ENCODE measurements at places on chromosomes 3 and 15.

GRCh38 chr3:183775781-183776180 lies 49.6 kb downstream of the MAP6D1 start:
- no peak for DNase-seq

GRCh38 chr15:50563756-50564155 lies 17.3 kb upstream of the USP50 start:
- no peak for DNase-seq

DNA sequence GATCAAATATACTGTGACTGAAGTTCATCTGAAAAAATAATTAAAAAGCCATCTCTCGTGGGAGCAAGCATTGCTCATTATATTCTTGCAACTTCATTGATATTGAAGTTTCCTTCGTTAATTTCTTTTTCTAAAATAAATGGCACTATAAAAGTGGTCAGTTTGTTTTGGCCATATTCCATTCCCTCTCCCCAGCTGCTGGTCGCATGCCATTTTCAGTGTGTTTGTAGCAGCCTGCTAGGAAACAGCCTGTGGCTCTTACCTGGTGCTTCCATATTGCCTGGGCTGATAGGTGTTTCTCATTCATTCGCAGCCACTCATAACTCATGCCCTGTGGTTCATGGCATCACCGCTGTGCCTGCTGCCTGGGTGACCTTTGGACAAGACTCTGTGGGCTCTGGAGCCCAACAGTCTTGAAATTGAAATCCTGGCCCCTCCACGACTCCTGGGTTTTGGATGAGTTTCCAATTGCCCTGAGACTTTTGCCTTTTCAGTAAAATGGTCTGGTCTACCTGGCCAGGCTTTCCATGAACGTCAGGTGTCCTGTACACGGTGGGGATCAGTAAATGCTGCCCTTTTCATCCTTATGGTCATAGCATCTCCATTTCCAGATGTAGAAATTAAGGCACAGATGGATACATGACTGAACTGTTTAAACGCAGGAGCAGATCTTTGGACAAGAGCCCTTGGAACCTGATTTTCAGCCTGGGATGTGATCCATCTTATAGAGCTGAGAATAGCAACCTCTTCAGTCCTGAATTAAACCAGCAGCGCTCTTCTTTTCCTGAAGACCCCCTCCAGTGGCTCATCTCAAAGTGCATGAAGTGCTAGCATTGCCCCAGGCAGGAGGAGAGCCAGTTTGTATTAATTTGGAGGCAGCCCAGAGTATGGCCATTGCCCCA lies 69.4 kb downstream of the SLCO3A1 start:
- no peak for DNase-seq

DNA sequence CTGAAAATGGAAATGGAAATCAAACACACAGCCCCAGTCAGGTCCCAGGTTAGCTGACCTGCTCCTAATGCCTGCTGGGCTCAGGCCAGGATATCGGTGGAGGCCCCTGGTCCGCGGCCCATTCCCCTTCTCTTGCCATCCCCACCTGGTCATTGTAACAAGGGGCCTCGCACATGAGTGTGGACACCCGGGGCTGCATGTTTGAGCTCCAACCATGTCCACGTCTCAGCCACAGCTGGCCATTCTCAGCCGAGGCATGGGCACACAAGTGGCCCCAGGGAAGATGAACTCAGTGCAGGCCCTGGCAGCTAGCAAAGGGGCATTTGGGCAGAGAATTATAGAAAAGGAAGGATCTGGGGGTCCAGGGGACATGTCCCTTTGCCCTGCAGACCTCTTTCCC lies 41.7 kb downstream of the FAM174B start:
- no peak for DNase-seq

- no peak for DNase-seq
Measured at GRCh38 chr3:112782491-112782890, 64.2 kb downstream of the CD200R1L start.

GRCh38 chr3:127180859-127181258 lies 12.1 kb upstream of the PRR23E start:
- no peak for DNase-seq

- no peak for DNase-seq
Measured at GRCh38 chr3:176590722-176591121, 606.6 kb downstream of the TBL1XR1 start.

- DNase-seq, result no peak
Measured at GRCh38 chr3:160686955-160687535, 10.1 kb downstream of the ARL14 start.

- no peak for DNase-seq
Measured at GRCh38 chr3:43852066-43852465, 161.3 kb downstream of the ABHD5 start.

GRCh38 chr15:53260647-53261046 lies 470.5 kb upstream of the ONECUT1 start:
- no peak for DNase-seq

- DNase-seq, result no peak
Measured at GRCh38 chr3:153273217-153273616, 111.2 kb downstream of the RAP2B start.

DNA sequence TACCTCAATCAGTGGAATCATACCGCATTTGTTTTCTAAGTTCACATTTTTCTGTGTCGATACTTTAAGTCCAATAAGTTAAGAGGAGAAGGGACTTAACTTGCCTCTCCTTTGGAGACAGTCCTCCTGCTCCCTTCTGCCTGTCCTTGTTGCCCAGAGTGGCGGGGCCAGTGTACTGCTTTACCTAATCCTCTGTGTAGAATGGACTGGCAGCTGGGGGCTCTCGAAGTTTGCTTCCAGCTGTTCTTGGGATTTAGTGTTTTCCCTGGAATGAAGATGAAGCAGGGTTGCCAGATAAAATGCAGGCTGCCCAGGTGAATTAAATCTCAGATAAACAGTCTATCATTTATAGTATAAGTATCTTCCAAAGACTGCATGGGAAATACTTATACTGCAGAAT lies 287.6 kb upstream of the C2CD4B start:
- DNase-seq, result no peak

DNA sequence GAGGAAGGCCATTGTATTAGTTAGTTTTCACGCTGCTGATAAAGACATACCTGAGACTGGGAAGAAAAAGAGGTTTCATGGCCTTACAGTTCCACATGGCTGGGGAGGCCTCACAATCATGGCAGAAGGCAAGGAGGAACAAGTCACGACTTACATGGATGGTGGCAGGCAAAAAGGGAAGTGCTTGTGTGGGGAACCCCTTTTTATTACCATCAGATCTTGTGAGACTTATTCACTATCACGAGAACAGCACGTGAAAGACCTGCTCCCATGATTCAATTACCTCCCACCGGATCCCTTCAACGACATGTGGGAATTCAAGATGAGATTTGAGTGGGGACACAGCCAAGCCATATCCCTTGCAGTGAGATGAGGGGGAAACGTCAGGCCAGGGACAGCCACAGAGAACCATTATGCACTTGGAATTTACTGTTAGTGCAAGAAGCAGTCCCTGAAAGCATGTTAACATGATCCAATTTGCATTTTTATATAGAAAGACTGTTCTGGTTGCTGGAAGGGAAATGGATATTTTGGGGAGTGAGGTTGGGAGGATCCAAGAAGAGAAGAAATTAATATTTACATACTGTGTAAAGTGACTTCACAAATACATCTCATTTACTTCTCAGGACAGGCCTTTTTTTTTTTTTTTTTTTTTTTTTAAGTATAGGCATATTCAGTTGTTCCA lies 87.1 kb downstream of the ARNT2 start:
- DNase-seq, result no peak

DNA sequence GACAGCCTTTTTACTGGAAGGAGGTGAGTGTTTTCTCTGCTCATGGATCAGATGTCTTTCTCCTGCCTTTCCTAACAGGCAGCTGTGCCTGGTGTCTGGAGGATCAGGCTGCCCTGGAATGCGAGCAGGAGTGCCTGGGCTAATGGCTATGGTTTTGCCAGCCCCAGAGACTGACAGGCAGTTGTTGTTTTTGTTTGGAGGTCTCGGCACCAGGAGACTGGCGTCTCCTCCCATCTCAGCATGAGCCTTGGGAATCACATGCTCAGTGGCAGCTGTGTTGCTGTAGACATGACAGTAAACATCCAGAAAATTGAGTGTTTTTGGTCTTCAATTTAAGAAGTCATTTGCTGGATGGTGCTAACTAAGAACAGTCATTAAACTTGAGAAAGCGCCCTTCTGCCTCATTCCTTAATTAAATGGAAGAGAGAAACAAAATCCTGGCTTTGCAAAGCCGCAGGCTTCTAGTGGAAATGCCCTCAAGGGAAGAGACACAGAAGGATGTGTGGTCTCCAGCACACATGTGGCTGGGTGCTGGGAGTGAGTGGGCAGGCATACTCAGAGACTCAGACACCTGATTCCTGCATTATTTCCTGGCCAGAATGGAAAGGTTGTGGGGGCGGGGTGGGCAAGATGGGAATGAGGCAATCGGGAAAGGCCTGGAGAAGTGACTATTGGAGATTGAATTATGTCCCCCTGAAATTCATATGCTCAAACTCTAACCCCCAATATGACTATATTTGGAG lies 97.0 kb upstream of the NMNAT3 start:
- DNase-seq, result no peak
